GM12864 (cell line): ENCODE measurements at places on chromosomes 11 and 22.
A peak's percentile ranks its signal among the peaks of the same experiment; 100 is the strongest.

GRCh38 chr11:24171869-24172268, 325.0 kb upstream of the LUZP2 start:
- DNase-seq, result no peak

- DNase-seq, result no peak
These were observed 15.6 kb downstream of the CABIN1 start for GRCh38 chr22:24026733-24027132.

DNA sequence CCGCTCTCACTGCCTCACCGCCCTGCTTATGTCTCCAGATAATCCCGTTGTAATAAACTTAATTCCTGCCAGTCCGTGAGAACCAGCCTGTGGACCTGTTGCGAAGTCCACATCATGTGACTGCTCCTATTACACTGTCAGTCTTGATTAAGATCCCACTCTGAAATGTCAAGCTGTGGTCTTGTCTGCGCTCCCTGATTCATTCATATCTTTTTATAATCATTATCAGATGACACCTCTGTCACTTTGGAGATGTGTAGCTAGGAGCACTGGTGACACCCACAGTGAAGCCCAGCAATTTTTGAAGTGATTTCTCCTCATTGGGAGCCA, 377.3 kb downstream of the TBC1D22A start:
- DNase-seq, result no peak

- DNase-seq, result peak; percentile 77
These were observed 32.8 kb downstream of the CADM1 start for GRCh38 chr11:115471367-115471766.
